Muscle of back (tissue), 13 donors: ENCODE measurements at places on chromosomes 11 and 22. TPM values are rescaled to one million over a fixed set of nuclear protein-coding genes. Genes with fewer than 3 reads are reported as not detected.

CCDC87 gene
- not detected for polyA plus RNA-seq

- no peak for DNase-seq
Measured at GRCh38 chr11:37817727-37818270, 1219.8 kb upstream of the RAG2 start.

UBE2L6 gene
- polyA plus RNA-seq = 24.1 TPM

DNA sequence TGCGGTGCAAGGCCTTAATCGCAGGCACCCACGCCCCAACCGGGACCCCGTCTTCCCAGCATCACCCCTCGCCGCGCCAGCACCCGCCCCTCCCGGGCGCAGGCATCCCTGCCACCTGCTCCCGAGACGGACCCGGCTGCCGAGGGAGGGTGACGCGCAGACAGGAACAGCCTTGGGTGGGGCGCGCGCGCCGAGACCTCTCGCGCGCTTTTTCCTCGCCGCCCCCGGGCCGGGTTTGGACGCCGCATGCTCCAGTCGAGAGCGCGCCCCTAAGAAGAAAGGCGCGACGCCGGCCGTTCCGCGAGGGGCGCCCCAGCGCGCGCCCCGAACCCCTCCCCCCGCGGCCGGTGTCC is 504 bp downstream of the CFL1 start:
- no peak for DNase-seq

GRCh38 chr22:49544286-49544685 is 283.4 kb downstream of the BRD1 start:
- DNase-seq = no peak

DNA sequence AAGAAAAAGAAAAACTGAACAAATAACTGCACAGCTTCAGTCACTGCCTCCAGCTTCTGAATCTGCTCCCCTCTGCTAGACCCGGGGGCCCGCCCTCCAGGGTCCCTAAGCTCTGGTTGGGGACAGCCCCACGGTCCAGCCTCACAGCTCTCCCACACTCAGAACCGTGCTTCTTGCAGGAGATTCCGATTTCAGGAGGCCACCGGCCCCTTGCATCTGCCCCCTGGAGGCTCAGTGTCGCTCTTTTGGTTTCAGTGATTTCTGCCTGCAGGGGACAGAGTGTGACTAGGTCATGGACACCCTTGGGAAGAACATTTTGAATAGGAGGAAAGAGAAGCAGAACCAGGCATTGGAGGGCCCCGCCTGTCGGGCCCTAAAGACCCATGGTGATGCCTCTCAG is 23.1 kb upstream of the RPS3 start:
- no peak for DNase-seq

DNA sequence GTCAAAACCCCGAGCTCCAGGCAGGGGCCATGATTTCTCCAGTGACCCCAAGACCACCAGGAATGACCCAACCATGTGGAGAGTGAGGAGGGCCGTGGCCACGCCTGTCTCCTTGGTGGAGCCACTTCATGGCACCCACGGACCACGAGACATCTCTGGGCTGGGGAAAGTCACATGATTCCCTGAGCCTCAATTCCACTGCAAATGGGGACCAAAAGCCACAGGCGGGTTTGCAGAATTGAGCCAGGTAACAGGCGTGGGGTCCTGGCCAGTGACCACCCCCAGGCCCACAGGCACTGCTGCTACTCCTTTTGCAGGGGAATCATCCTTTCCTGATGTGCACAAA is 178.9 kb downstream of the CTTN start:
- DNase-seq = no peak

DNA sequence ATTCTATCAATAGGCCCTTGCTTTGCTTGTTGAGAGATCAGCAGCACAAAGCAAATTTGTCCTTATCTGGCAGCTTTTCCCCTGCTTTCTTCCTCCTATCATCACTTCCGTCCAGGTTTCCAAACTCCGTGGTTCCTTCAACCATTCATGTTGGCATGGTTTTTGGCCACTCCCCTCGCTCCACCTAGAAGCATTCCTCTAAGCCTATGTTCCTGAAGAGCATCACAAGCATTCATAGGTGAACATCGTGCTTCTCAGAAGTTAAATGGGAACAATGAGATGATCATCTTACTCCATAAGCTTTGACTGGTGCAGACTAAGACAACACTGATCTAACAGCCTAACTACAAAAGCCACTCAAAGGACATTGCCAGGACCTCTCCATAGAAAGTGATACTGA is 86.3 kb downstream of the ETS1 start:
- no peak for DNase-seq

KCNJ5 gene
- polyA plus RNA-seq = 0.59 TPM

CCT8L2 gene
- polyA plus RNA-seq = not detected

GRCh38 chr22:25845985-25846745 is 104.2 kb downstream of the MYO18B start:
- DNase-seq = no peak

SYCE3 gene
- not detected for polyA plus RNA-seq

DNA sequence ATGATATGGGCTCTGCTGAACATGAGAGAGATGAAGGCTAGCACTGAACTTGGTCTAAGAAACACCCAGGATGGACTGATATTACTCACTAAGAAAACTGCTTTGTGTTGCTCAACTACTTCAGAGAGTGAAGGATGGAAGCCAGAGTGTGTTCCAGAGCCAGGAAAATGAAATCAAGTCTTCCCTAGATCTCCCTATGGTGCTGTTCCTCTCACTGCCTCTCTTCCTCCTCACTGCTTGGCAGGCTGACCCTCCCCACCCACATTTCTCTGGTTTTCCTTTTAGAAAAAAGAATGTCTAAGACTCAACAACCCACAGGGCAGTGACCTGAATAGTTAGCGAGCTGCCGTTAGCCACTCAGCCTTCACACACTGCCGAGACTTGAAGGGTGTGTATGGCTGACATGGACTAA is 65.6 kb downstream of the CCDC81 start:
- DNase-seq = peak; percentile 84

GRCh38 chr11:30260813-30261212 is 30.0 kb downstream of the FSHB start:
- no peak for DNase-seq

DNA sequence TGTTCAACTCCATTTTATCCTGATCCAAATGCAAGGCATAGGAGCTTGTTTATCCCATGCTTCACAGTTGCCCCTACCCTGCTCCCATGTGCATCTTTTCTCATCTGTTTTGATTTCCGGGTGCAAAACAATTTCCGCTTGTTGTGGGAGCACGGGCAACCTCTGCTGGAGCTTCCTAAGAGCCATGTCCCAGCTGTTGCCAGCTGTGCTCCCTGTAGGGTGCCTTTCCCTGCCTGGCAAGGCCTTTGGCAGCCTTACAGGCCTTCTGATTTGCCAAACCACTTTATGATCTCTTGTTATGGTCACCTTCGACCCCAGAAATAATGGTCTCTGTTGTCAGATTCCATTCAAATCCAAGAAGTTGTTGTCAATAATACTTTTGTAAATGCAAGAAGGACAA is 1038.5 kb downstream of the OPCML start:
- DNase-seq = no peak

- DNase-seq = no peak
Measured at GRCh38 chr22:26194313-26194712, 25.1 kb downstream of the SEZ6L start.

DNA sequence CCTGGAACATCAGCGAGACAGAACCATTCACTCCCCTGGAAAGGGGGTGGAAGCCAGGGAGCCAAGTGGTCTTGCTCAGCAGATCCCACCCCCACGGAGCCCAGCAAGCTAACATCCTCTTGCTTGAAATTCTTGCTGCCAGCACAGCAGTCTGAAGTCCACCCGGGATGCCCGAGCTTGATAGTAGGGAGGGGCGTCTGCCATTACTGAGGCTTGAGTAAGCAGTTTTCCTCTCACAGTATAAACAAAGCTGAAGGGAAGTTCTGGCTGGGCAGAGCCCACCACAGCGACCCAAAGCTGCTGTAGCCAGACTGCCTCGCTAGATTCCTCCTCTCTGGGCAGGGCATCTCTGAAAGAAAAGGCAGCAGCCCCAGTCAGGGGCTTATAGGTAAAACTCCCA is 764.8 kb upstream of the LUZP2 start:
- no peak for DNase-seq

PACS1 gene
- 30.2 TPM for polyA plus RNA-seq

- DNase-seq = no peak
Measured at GRCh38 chr11:126436209-126436755, 80.8 kb downstream of the ST3GAL4 start.

- DNase-seq = no peak
Measured at GRCh38 chr11:102241026-102241425, 76.3 kb upstream of the BIRC3 start.

GRCh38 chr11:102114032-102114431 is 3.8 kb downstream of the YAP1 start:
- DNase-seq = no peak

MB gene
- 214 TPM for polyA plus RNA-seq

DNA sequence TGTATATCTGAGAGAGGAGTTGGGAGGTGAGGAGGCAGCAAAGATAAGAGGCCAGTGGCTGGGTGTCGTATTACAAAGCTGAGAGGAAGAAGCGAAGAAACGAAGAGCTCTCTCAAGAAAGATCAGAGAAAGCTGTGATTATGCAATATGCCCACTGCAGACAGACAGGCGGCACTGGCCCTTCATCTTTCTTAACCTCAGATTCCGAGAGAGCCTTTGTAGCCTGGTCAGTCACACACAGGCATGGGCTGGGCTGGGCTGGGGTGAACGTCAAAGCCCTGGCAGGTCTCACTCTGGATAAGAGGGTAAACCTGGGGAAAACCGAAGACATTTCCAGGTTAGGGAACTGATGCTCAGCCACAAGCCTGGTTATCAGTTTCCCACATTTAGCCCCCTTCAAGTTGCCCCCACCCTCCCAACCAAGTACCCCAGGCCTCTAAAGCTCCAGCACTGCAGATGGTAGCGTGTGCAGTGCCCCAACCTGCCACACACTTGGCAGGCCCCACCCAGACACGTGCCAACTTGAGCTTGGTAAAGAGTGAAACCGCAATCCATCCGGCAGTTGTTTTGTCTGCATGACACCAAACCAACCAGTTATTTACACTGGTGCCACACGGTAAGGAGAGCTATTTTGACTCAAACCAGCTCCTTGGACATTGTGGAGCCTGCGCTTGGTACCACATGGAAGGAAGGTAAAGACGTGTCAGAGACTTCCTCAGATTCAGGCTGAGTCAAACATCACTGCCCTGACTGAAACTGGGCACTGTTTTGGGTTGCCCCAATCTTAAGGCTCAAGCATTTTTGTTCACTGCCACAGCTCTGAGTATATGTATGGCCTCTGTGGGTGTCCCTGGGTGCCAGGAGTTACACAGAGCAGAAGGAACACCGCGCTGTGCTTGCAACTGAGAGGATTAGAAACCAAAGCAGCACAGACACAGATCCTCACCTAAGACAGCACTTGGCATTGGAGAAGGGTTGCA is 135.9 kb downstream of the FDX1 start:
- DNase-seq = peak; percentile 23

CELSR1 gene
- polyA plus RNA-seq = 5.3 TPM

CFAP300 gene
- polyA plus RNA-seq = 1.3 TPM

- DNase-seq = no peak
Measured at GRCh38 chr11:123235656-123236261, 40.7 kb upstream of the CLMP start.

FGF19 gene
- polyA plus RNA-seq = 0.92 TPM

- no peak for DNase-seq
Measured at GRCh38 chr11:73629907-73630306, 16.5 kb upstream of the PLEKHB1 start.

- no peak for DNase-seq
Measured at GRCh38 chr11:75518771-75519653, 6.7 kb downstream of the GDPD5 start.

OMP gene
- polyA plus RNA-seq = not detected

DNA sequence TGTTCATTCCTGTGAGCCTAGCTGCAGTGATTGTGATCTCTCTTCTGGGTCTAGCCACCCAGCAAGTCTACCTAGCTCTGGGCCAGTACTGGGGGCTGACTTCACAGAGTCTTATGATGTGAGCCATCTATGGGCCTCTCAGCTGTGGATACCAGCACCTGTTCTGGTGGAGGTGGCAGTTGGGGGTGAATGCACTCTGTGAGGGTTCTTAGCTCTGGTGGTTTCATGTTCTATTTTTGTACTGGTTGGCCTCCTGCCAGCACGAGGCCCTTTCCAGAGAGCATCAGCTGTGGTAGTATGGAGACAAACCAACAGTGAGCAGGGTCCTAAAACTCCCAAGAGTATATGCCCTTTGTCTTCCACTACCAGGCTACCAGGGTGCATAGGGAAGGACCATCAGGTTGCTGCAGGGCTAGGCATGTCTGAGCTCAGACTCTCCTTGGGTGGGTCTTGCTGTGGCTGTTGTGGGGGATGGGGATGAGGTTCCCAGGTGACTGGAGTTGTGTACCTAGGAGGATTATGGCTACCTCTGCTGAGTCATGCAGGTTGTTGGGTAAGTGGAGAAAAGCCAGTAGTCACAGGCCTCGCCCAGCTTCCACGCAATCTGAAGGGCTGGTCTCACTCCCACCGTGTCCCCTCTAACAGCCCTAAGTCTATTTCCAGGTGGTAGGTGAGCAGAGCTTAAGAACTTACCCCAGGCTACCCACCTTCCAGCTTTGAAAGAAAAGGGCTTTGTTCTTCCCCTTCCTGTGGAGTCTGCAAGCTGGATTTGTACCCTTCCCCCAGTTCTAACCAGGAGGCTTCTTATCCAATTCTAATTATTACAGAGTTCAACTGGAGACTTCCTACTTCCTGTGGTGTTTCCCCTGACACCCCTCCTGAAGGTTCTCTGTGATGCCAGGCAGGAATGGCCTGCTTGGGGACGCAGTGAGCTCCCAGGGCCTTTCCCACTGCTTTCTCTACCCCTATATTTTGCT is 250.7 kb downstream of the LUZP2 start:
- peak; percentile 12 for DNase-seq

PLCB3 gene
- 9.9 TPM for polyA plus RNA-seq

DNA sequence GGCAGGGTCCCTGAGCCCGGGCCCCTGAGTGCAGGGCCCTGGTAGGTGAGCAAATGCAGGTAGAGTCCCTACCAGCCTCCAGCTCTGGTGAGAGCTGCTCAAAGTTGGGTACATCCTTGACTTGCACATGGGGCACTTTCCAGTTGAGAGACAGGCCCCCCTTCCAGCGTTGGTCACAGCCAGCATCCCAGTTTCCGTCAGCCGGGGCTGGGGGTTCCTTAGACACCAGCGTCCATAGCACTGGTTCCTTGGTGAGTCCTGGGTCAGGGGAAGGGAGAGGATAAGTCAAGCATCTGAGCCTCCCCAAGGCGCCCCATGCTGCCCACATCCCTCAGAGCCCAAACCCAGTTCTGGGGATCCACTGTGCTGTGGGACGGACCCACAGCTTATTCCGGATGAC is 5.6 kb downstream of the PNPLA5 start:
- no peak for DNase-seq

DNA sequence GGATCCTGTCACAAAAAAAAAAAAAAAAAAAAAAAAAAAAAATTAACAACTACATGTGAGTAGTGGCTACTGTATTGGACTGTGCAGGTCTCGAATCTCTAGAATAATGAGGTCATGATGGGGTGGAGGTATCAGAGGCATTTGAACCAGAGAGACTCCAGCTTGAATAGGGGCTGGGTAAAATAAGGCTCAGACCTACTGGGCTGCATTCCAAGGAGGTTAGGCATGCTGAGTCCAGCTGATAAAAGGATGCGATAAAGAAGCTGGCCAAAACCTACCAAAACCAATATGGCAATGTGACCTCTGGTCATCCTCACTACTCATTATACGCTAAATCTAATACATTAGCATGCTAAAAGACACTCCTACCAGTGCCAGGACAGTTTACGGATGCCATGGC is 5.9 kb upstream of the PACSIN3 start:
- no peak for DNase-seq
